Progenitor cell of endocrine pancreas (in vitro differentiated cells): ENCODE measurements at places on chromosomes 1 and 21.

DNA sequence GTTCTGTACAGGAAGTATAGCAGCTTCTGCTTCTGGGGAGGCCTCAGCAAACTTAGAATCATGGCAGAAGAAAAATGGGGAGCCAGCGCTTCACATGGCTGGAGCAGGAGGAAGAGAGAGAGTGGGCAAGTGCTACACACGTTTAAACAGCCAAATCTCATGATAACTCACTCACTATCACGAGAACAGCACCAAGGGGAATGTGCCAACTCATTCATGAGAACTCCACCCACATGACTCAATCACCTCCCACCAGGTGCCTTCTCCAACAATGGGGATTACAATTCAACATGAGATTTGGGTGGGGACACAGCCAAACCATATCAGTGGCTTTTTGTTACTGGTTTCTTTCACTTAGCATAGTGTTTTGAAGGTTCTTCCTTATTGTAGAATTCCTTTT, 138.6 kb downstream of the SYT14 start:
- no peak for DNase-seq

- DNase-seq, result no peak
Observed at GRCh38 chr1:221478050-221478949, 263.6 kb downstream of the DUSP10 start.

DNA sequence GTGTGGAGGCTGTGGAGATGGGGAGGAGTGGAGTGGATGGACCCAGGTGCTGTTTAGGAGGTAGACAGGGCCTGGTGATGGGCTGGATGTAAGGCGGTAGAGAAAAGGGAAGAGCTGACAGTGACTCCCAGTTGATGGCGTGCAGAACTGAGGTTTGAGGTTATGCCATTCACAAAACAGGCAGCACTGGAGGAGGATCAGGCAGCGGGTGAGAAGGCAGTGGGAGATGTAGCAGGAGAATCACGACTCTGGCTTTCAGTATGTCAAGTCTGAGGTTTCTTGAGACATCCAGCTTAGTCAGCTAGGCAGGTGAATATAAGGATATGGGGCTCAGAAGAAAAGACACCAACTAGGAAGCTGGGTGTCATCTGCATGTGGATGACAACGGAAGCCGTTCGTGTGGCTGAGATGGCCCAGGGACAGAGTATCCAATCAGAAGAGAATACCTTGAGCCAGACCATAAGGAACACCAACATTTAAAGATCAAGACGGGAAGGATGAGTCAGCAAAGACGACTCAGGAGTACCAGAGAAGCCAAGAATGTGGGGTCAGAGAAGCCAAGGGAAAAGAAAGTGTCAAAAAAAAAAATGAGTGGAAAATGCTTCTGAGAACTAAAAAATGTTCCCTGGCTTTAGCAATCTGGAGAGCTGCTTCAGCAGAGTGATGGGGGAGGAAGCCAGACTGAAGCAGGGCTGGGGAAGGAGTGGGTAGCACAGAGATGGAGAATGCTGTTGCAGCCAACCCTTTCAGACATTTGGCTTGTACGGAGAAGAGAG, 15.2 kb downstream of the LRRN2 start:
- no peak for DNase-seq

DNA sequence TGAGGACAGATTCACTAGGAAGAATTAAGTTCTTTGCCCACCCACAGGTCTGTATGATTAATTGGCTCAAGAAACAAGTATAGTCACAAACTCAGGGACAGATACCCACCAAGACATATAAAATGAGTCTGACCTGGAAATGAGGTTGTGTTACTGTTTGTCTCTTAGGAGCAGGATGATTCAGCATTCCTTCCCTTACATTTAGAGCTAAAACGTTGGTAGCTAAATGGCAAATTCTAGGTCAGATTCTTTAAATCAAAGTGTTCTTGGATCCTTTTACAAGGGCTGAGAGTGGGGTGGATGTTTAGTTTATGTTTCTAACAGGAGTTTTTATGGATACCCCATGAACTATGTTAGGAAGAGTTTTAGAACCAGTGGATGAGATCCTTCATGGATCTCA, 4.7 kb downstream of the RIMKLA start:
- DNase-seq, result no peak

DNA sequence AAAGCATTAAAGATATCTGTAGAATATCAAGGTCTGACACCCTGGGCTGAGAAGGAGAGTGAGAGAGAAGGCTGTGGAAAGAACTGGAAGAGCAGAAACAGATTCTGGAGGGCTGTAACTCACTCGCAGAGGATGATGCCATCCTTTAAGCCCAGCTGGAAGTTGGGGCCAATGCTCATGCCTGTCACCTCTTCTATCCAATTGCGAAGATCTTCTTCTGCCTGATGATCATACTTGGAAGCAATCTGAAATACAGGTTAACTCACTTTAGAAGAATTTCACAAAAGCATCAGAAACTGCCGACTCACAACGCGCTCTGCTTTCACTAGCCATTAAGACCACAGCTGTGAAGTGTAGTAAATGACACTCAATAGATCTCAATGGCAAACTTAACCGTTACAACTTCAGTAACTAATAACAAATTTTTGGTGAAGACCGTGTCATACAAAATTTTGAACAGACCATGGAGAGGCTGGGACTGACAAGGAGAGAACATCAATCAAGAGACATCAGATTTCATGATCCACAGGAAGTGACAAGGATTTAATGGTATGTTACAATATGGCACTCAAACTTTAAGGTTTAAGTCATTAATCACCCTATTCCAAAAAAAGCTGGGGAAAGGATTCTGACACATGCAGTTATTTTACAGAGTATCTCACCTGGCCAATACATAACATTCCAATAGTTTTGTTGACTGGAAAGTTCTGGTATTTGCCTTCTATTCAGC, 23.5 kb downstream of the CNN3 start:
- DNase-seq, result no peak

GRCh38 chr1:204684571-204685235, 835 bp downstream of the LRRN2 start:
- DNase-seq, result peak; percentile 20

DNA sequence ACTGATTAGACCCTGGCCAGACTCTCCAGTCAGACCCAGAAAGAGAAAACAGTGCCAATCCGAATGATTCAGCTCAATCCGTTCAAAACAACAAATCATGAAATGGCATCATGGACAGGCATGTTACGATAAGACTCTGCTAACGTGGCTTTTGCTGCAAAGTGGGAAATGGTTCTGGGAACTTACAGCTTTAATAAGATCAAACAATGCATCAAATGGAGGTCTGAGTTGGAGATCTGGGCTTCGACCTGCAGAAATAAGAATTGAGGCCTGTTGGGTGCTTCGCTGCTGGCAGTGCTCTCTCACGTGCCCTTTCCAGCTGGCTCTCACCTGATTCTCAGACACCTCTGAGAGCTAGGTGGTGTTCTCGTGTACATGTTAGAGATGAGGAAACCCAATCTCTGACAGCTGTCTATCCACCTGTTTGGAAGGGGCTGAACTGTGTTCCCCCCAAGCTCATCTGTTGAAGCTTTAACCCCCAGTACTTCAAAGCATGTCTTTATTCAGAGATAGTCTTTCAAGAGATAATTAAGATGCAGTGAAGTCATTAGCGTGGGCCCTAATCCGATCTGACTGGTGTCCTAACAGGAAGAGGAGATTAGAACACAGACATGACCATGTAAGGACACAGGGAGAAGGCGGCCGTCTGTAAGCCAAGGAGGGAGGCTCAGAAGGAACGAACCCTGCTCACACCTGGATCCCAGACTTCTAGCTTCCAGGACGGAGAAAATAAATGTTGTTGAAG, 45.5 kb upstream of the ETS2 start:
- DNase-seq, result no peak

DNA sequence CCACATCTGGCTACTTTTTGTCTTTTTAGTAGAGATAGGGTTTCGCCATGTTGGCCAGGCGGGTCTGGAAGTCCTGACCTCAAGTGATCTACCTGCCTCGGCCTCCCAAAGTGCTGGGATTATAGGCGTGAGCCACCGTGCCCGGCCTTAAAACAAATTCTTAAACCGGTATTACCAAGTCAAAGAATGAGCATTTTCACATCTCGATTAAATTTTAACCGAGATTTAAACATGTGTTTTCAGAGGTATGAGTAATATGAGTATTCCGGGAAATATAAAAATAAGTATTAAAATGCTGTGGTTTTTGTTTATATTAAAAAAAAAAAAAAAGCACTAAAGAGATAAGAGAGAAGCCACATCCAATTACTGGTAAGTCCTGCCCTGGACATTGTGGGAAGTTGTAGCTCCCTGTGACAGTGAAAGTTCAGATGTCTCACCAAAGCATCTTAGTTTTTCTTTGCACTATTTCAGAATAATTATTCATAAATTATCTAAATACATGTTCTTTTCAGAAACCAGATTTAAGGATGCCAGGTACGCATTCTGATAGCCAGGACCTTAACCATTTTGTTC, 24.9 kb downstream of the ZNF281 start:
- no peak for DNase-seq

DNA sequence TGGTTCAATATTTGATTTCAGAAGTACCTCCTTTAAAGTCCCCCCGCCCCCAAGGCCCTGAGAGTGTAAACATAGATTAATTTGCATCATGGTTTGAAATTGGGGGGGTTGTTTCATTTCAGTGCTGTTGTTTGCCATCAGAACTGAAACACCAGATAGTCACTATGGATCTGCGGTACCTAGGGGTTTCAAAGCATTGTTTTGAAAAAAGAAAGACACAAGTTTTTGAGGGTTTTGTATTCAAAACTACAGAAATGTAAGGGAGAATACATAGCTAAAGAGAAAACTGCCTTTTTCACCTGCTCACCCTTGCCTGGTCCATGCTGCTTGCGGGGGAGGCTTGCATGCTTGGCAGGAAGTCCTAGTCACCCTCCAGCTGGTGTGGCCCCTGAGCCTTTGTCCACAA, 59.3 kb downstream of the ACP6 start:
- DNase-seq, result no peak

- no peak for DNase-seq
Observed at GRCh38 chr1:59318271-59318860, 21.5 kb downstream of the FGGY start.

DNA sequence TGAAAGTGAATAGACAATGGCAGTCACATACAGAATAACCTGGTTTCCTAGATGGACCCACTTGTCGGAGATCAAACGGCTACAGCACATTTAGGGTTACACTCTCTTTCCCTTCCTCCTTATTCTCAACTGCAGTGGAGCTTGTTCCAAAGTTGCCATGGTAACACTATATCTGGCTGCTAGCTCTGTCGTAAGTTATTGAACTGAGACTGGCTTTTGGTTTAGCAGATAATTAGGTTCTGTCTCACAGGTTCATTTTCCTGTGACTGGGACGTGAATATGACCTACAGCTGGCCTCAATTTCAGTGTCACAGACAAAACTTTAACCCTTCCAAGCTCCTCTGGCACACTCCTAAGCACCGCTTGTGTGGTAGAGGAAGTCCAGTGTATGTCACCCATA, 875.8 kb downstream of the USP25 start:
- DNase-seq, result no peak
